Neural cell (in vitro differentiated cells): ENCODE measurements at places on chromosomes 6 and 20. TPM values are rescaled to one million over a fixed set of nuclear protein-coding genes. Genes with fewer than 3 reads are reported as not detected.

The BNIP5 gene
- not detected in 2 replicates for polyA plus RNA-seq

The SCGN gene
- 254 and 283 TPM in 2 replicates for polyA plus RNA-seq

The NRSN1 gene
- 23.1 and 24.5 TPM in 2 replicates for polyA plus RNA-seq

The DNPH1 gene
- 48.3 and 65.5 TPM in 2 replicates for polyA plus RNA-seq

The DDAH2 gene
- 386 and 410 TPM in 2 replicates for polyA plus RNA-seq
